ENCODE measurements at places on chromosomes 1 and 21.
A peak's percentile ranks its signal among the peaks of the same experiment; 100 is the strongest.

DNA sequence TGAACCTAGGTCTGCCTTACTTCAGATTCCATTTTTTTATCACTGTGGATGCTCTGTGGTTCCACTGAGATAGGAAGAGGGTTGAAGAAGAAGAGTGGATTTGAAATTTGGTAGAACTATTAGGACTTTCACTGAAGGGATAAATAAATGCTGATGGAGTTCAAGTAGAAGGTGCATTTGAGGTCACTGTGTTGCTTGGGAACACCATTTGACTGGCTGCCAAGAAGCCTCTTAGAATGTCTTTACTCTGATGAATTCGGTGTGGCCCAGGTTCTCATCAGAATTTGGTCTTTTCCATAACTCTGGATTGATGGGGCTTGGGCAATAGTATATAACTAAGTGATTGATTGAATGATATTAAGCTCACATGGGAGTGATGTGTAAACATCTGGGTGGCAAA lies 11.9 kb downstream of the XPR1 start:
- DNase-seq: peak; percentile 45

DNA sequence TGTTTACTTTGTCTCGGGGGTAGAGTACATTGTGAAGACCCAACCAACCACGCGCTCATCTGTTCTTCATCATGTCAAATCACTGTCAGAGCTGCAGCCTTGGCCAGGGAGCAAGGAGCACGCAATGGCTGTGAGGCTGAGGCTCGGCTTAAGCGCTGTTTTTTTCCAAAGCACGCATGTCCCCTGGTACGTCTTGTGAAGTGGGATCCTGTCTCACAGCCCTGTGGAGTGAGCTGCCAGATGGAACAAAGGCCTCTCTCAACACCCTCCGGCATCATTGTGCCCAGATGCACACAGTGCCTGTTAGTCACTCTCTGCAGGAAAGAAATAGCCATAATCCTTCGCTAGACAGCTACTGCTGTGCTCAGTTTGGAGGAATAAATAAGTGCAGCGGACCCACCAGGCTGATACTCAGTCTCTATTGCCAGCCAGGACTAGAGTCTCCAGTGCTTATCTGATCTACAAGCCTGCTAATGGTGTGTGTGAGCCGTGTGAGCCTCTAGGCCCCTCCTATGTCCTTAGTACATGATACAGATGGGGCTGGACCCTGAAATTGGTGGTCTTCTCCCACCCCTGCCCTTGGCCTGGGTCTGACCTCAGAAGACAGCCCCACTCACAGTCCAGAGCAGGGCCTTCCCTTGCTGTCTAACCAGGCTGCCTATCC lies 91.3 kb upstream of the COA6 start:
- DNase-seq: no peak

DNA sequence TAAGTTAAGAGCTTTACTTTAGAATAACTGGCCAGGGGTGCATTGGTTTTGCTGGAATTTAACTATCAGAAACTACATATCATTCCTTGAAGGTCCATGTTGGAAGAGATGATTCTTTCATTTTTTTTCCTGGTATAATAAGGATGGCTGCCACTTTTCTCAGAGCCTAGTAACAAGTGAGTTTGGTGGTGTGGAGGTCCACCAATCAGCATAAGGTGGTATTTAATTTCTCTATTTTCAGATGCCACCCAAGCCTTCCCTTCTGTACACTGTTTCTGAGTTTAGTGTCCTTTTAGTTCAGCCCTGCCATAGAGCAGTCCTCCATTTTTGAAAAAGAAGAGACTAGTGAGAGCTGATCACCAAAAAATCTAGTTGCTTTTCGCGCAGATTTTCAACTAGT lies 386.3 kb downstream of the USP25 start:
- DNase-seq: no peak

DNA sequence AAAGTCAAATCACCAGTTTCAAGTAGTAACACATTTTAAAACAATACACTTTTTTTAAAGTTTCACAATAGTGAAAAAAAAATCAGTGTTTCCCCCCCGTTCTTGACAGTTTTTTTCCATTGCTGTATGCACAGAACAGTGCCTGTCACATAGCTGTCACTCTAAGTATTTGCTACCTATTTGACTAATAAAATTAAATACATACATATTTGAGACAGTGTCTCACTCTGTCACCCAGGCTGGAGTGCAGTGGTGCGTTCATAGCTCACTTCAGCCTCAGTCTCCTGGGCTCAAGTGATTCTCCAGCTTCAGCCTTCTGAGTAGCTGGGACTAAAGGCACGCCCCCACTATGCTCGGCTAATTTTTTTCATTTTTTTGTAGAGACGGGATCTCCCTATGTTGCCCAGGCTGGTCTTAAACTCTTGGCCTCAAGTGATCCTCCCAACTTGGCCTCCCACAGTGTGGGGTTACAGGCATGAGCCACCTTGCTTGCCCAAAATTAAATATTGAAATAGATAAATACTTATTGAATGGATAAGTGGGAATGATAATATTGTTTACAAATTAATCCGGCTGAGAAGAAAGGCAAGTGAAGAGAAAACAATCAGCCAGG lies 12.6 kb upstream of the RHBG start:
- DNase-seq: no peak

GRCh38 chr1:192974701-192975100 lies 84.5 kb downstream of the UCHL5 start:
- DNase-seq: no peak

DNA sequence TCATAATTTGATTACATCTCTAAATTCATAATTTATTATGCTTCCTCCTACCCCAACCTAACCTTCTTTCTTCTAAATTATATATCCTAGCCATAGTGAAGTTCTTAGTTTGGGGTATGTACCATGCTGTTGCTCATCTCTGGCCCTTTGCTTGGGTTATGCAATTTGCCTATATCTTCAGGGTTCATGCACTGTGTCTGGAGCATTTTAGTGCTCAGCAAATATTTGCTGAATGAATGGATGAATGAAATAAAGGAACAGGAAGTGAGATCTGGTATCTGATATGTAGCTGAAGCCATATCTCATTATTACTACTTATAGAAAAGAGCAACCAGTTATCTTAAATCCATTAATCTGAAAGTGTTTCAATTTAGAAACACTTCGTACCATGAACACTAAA lies 137.6 kb downstream of the GPATCH2 start:
- no peak for DNase-seq

GRCh38 chr1:82586473-82586872 lies 785.7 kb downstream of the ADGRL2 start:
- no peak for DNase-seq

DNA sequence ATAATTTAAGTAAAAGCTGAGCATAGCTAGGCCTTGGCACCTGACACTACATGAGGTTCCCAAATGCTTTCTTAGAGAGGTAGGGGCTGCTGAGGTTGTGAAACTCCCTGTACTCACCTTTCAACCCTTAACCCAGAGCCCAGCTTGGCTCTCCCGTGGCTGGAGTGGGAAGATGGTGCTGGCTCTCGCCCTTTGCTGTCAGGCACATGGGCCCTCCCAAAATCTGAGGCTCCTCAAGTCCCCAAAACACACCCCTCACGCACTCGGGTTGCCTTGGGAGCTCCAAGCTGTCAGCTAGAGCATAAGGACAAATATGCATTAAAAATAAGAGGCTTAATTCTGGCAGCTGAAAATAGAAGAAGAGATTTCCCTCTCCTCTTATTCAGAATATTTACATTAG lies 46.7 kb upstream of the PLPPR4 start:
- DNase-seq: no peak

DNA sequence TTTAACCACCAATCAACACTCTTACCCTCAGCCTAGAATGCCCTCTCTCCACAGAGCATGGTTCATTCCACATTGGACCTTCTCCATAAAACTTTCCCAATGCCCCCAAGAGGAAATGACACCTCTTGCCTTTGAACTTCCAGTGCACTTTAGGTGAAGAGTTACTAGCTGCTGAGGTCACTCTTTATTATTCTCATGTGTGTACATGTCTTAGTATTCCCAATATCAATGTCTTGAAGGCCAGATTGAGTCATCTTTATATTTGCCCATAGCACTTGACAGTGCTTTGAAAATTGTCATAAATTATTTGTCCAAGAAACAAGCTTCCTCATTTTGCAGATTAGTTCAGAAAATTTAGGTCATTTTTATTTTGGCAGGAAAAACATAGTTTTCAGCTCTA lies 8.1 kb upstream of the DNASE2B start:
- no peak for DNase-seq

- DNase-seq: peak; percentile 51
Observed at GRCh38 chr21:42833439-42833815, 45.9 kb downstream of the WDR4 start.
